ENCODE measurements at places on chromosomes 7 and 10. TPM values are rescaled to one million over a fixed set of nuclear protein-coding genes. Genes with fewer than 3 reads are reported as not detected.

Gene CNPY4
- 25.6 TPM for total RNA-seq

Gene PTN
- 21.9 TPM for total RNA-seq

Gene MAGI2
- 4.2 TPM for total RNA-seq

Gene GNAT3
- not detected for total RNA-seq

Gene CD36
- 533 TPM for total RNA-seq

Gene GHRHR
- total RNA-seq, result not detected

Gene MKX
- total RNA-seq, result 5.2 TPM

Gene HABP2
- under 0.01 TPM for total RNA-seq

Gene ELOVL3
- not detected for total RNA-seq

Gene PRKAR2B
- total RNA-seq, result 11.5 TPM

Gene SLC26A3
- total RNA-seq, result not detected

Gene IDI2
- not detected for total RNA-seq

Gene AGBL3
- total RNA-seq, result 4.2 TPM

Gene RNLS
- 4.7 TPM for total RNA-seq

Gene IFIT5
- total RNA-seq, result 9.9 TPM

Gene GRM3
- under 0.01 TPM for total RNA-seq

Gene CALHM1
- not detected for total RNA-seq

Gene DNAH11
- under 0.01 TPM for total RNA-seq

Gene GSTO2
- total RNA-seq, result not detected
